ENCODE measurements at places on chromosomes 13 and 19.

DNA sequence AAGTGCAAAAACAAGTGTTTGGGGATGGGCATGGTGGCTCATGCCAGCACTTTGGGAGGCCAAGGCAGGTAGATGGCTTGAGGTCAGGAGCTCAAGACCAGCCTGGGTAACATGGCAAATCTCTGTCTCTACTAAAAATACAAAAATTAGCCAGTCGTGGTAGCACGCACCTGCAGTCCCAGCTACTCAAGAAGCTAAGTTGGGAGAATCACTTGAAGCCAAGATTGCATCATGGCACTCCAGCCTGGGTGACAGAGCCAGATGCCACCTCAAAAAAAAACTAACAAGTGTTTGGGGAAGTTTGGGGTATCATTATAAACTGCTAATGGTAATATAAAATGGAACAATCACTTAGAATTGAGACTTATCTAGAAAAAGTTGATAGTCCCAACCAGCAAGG is 24.6 kb downstream of the XPO4 start:
- no peak for DNase-seq

GRCh38 chr19:13033819-13034611 is 38.7 kb downstream of the NFIX start:
- DNase-seq, result peak; percentile 87

DNA sequence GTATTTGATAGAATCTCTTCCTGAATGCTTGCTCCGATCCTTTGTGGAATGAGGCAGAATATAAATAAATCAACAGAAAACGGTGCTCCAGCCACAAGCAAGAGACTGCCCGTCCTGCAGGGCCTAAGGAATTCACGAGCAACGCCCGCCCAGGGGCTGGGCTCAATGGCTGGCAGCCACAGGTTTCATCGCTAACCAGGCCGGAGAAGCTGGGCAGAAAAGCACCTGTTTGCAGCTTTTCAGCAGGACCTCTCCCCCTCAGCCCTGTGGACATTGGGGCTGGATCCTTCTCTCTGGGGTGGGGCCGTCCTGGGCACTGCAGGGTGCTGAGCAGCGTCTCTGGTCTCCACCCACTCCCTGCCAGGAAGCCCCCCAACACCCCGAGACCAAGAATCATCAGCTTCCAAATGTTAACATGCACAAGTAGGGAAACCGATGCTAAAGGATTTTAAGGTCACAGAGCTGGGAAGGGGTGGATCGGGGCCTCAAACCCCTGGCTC is 102.5 kb downstream of the GADD45B start:
- no peak for DNase-seq

- DNase-seq, result no peak
Measured at GRCh38 chr19:1000591-1001537, 645 bp downstream of the GRIN3B start.

DNA sequence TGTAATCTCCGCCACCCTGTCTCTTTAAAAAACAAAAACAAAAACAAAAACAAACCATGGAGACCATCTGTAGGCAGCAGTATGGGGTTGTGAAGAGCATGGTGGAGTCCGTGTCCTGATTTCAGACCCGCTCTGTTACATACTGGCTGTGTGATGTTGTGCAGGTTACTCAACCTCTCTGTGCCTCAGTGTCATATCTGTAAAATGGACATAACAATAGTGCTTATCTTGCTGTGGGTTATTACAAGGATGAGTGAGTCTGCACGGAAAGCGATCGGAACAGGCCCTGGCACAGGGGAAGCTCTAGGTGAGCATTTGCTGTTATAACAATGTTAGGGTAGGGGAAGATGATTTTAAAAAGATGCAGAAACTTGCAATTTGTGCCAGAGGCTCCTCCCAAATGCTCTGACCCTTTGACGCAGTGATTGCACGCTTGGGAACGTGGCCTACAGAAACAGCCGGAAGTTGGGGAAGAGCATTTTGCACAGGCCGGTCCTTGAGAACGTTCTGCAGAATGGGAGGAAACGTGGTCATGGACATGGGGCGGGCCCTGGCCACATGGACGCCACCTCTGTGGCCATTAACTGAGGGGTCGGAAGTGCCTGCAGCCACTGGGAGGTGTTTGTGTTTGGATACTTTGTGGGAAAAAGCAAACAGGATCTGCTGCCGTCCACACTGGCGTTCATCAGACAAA is 15.7 kb upstream of the SELENOW start:
- no peak for DNase-seq

DNA sequence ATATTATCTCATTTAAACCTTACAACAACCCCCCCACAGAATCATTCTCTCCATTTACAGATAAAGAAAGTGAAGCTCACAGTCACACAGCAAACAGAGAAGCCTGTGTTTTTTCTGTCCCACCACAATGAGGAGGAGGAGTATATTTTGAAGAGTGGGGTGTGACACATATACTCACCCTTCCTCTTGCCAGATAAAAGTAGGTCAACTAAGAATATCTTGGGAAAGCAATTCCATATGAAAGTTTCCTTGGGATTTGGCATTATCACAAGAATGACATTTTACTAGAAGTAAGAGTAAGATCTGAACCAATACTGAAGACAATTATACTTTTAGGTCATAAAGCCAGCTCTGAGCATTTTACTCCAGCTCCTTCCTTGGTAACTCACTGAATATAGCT is 287.5 kb upstream of the HTR2A start:
- DNase-seq, result no peak

DNA sequence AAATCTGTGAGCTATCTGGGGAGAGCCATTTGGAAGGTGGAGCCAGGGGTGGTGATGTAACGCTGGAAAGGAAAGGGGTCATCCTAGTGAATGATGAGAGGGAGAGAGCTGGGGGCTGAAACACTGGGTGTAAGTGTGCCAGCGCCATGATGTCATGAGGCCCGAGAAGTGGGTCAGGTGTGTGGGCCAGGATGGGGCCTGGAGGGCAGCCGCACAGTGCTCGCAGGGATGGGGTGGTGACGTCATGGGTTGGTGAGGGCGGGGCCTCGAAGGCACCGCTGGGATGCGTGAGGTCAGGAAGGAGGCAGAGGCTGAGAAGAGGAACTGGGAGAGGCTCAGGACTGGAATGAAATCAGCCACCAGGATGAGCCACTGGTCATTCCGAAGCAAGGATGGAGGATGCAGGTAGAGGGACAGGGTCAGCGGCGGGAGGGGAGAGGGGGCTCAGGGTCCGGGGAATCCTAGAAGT is 4.4 kb downstream of the CCDC61 start:
- no peak for DNase-seq

DNA sequence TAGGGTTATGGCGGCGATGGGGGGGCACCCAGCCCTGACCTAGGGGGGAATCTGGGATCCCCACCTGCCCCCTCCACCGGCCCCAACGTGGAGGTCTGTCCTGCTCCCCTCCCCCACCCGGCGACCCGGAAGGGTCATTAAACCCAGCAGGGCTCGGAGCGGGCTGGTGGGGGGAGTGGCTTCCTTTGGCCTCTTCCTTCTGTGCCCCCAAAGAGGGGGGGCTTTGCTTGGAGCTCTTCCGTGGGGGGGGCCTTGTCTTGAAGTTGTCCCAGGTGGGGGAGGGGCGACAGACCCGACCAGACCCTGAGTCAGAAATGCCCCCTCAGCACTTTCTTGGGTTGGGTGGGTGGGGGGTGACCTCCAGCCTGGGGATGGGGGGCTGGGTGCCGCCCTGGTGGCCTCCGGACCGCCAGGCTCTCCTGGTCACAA is 1.5 kb downstream of the ARID3A start:
- no peak for DNase-seq

- peak; percentile 32 for DNase-seq
Measured at GRCh38 chr19:6424195-6424938, at the start of gene KHSRP. Gene KHSRP, minus strand, starts transcription at chr19:6424811. Its CDS starts 110 bp downstream, at chr19:6424701.

DNA sequence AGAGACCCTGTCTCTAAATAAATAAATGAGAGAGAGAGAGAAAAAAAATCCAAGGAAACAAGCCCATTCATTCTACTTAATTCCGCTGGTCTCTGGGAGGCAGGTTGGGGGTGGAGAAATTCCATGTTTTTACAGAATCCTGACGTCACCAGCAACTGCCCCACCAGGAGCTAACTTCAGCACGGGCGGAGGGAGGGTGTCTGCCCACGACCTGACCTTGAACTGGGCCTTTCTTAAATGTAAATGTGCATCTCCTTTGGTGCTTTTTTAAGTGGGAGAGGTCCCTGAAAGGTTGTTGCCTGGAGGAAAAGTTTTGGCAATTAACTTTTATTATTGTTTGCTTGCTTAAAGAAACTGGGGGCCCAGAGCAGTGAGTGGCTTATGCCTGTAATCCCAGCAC is 15.5 kb downstream of the KLF2 start:
- DNase-seq, result no peak

DNA sequence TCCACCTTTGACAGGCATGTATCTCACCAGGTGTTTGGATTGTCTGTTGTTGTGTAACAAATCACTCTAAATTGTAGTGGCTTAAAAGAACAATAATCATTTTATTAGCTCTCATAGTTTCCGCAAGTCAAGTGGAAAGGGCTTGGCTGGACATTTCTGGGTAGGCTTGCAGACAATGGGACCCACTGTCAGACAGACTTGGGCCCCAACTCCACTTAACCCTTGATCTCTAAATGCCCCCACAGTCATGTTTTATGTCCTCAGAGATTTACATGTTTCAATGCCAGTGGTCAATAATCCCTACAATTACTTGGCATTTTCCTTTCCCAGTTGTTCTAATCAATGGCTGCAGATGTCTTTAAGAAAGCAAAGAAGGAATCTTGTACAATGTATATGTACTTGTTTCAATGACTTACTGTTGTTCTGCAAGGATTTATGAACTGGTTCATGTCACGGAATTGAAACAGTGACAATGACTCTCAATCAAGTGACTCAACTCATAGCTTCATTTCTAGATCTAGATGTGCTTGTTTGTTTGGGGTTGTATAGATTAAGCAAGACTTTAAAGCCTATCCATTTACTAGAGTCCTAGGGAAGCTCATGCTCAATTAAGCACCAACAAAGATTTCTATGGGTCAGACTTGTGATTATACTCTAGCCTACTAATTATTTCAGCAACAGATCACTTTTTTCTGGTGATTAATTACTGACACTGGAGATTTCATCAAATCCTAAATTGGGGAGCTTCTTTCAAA is 510.1 kb upstream of the NBEA start:
- DNase-seq, result no peak

DNA sequence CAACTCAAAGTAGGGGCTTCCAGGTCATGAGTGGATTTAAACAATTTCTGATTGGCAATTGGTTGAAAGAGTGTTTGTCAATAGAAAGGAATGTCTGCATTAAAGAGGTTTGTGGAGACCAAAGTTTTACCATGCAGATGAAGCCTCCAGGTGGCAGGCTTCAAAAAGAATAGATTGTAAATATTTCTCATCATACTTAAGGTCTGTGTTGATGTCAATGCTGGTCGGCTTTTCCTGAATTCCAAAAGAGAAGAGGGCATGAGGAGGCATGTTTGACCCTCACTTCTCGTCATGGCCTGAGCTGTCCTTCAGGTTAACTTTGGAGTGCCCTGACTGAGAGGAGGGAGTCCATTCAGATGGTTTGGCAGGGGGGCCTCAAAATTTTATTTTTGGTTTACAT is 125.4 kb upstream of the RFC3 start:
- DNase-seq, result no peak

GRCh38 chr13:26343816-26344215 is 89.9 kb downstream of the CDK8 start:
- no peak for DNase-seq

GRCh38 chr19:23999821-24000610 is 85.3 kb downstream of the ZNF726 start:
- DNase-seq, result no peak

GRCh38 chr19:47726467-47726866 is 13.2 kb downstream of the EHD2 start:
- no peak for DNase-seq

All from hematopoietic multipotent progenitor cell treated with erythropoietin and hydrocortisone succinate and interleukin-3 and kit ligand, for 17 days (in vitro differentiated cells).